H7 (cell line): ENCODE measurements at places on chromosomes 5 and 9.
A peak's percentile ranks its signal among the peaks of the same experiment; 100 is the strongest.

DNA sequence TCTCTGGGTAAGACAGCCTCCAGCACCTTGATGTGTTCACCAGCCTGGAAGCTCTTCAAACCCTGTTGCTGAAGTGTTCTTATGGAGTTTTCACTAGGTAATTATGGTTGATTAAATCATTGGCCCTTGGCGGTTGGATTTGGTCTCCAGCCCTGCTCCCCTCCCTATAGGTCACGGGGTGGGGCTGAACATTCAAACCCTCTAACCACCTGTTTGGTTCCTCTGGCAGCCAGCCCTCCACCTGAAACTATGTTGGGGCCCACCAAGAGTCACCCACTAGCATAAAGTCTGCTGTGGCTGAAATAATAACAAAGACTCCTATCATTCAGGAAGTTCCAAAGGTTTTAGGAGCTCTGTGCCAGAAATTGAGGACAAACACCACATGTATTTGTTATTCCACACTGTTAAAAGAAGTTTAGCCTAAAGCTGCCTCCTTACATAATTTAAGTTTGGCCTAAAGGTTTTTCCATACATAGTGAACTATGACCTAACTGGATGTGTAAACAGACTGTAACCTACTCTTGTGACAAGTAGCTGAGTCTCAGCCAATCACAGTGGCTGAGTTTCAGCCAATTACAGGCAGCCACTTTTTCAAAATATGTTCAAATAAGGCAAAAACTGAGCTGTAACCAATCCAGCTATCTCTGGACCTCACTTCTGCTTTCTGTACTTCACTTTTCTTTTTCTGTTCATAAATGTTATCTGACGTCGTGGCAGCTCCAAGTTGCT, 34.8 kb downstream of the TMEM252 start:
- DNase-seq: no peak

GRCh38 chr5:78430866-78431265, 70.4 kb downstream of the SCAMP1 start:
- no peak for DNase-seq

- no peak for DNase-seq
Measured at GRCh38 chr9:112034216-112034611, 137.6 kb downstream of the UGCG start.

DNA sequence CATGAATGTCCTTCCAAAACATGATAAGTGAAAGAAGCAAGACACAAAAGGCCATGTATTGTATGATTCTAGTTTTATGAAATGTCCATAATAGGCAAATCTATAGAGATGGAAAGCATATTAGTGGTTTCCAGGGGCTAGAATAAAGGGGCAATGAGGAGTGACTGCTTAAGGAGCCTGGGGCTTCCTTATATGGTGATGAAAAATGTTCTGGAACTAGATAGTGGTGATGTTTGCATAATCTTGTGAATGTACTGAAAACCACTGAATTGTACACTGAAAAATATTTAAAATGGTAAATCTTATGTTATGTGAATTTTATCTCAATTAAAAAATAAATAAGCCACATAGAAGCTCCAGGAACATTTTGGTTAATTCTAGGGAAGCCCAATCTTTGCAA, 144.4 kb upstream of the ANKRD55 start:
- no peak for DNase-seq

GRCh38 chr9:96394832-96395496, 11.5 kb upstream of the SLC35D2 start:
- peak; percentile 47 for DNase-seq

- peak; percentile 54 for DNase-seq
Measured at GRCh38 chr9:128214571-128215490, 11.7 kb downstream of the DNM1 start.

DNA sequence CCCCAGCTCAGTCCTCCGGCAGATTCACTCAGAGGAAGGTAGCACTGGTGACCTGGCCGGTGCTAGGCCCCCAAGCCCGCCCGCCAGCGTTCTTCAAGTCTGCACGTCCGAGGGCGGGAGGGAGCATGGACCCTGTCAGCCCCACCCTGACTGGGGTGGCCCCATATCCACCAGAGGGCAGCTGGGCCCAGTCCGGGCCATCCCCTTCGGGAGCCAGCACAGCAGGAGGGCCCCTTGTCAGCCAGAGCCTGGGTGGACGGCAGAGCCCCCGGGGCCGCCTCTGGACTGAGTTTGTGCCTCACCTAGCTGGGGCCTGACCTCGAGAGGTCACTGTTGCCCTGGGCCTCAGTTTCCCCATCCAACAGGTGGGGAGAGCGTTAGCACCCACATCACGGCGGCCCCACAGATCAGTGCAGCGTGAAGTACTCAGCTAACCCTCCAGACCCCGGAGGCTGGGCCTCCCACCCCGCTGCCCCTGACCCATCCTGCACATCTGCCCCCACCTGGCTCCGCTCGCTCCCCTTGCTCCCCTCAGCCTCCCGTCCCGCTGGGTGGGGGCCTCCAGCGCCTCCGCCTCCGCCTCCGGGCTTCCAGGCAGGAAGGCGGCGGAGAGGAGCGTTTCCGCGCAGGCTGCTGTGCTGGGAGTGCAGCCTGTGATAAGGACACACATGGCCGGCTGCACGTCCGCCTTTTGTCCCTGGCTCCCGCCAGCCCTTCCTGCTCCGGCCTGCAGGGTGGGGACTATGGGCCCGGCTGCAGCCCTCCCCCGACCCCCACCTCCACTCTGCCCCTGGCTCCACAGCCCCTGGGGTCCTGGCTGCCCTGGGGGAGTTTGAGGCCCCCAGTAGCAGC, 16.6 kb upstream of the EGFL7 start:
- no peak for DNase-seq

DNA sequence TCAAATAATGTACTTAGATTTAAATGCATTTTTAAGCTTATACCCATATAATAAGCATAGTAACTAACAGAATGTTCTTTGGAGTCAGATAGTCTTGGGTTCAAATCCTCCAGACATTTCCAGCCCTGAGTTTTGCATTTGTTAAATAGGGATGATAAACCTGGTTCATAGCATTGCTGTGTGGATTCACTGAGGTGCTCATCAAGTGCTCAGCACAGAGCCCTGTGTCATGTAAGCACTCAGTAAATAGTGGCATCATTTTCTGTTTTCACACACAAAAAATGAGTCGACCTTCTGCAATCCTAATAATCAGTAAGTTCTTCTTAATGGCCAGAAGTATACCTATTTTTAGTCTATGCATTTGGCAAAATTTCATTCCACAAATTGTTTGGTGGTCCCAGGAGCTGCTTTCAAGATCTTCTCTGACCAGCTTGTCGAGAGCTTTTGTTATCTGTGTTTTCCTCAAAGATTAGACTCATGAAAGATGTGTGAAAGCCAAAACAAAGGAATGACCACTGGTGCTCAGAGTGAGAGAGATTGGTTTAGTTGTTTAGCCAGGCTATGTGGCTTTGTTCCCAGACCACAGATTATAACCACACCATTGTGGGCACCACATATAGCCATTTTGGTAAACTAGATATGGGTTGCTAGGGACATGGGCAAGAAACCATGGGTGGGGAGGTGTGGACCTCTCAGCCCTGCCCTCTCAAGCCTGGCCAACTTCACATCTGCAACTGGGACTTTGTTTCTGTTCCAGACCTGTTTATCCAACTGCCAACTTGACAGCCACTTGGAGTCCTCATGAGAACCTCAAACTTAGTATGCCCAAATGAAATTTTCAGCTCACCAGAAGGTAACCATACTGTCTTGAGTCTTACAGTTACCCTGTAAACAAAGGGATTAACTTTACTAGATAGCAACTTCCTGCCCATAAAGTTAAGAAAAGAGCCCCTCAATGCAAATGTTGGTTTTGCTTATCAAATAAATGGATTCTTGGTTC, 45.0 kb downstream of the DOCK8 start:
- no peak for DNase-seq

GRCh38 chr9:69347607-69348006, 22.6 kb downstream of the ENTREP1 start:
- no peak for DNase-seq

DNA sequence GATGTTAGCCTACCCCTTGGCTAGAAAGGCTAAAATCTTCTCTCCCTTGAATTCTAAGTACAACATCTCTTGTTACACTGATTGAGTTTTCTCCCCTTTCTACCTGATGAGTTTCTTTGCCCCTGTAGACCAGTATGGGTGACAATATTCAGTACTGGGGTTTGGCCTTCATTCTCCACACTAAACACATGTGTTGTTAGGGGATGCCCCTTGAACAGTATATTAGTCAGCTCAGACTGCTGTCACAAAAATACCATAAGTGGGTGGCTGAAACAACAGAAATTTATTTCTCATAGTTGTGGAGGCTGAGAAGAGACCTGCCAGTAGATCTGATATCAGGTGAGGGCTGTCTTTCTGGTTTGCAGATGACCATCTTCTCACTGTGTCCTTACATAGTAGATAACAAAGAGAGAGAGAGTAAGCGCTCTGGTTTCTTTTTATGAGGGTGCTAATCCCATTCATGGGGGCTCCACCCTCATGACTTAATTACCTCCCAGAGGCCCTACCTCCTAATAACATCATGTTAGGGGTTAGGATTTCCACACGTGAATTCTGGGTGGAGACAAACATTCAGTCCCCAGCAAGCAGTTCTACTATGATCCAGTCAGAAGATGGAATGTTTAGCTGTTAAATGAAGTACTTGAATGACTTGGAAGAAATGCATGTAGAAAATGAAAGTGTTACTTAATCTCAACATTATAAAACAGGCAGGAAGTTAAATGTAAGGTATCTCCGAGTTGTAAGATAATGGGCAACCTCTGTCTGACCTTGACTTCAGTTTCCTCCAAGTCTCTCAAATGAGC, 17.5 kb downstream of the VLDLR start:
- no peak for DNase-seq

DNA sequence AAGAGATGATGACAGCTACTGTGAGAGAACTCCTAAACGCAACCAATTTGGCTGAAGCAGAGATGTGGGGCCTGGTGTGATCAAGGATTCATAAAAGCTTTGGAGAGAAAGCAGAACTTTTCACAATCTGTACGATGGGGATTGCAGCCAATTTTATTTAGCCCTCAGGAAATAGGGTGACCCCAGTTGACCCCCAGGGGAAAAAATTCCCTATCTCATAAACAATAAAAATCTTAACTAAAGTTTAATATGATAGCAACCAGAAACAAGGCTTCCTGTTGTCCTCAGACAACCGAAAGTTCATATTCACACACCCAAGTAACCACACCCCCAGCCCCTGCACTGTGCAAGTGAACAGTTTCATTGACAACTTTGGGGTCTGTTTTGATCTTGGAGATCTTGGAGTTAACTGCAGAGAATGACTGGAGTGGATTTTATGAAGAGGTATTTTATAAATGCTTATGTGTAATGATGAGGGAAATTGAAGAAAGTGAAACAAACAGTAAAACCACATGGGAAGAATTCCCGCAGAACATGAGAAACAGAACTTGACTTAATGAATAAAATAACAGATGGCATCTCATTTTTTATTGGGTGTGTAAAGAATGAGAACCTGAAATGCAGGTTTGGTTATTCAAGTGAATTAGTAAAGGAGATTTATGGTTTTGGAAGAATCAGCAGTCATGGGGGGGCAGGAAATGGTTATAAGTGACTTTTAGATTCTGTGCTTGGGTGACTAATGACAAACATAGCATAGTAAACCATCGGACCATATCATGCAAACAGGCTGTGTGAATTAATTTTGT, 94.5 kb downstream of the PDE4D start:
- DNase-seq: no peak

- DNase-seq: no peak
Measured at GRCh38 chr5:142245786-142246185, 79.0 kb downstream of the SPRY4 start.

- no peak for DNase-seq
Measured at GRCh38 chr5:26761446-26761845, 276.9 kb downstream of the CDH9 start.

DNA sequence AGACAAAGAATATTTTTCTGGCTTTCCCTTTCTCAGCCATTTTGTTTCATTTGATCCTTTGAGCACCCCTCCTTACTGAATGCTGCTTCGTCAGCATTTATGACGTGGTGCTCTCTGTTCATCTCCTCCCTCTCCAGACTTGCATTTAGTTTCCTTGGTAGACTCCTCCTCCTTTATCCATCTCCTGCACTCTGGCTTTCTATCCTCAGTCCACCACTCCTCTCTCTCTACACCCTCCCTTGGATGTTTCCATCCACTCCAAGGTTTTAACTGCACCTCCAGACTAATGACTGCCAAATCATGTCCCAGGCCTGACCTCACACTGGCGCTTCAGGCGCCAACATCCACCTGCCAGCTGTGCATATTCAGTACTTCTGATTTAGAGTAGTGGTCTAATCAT, 245.4 kb downstream of the RAB3C start:
- no peak for DNase-seq

GRCh38 chr5:175120412-175120811, 323.6 kb downstream of the DRD1 start:
- no peak for DNase-seq

- DNase-seq: no peak
Measured at GRCh38 chr9:104027295-104027694, 66.8 kb upstream of the SMC2 start.

DNA sequence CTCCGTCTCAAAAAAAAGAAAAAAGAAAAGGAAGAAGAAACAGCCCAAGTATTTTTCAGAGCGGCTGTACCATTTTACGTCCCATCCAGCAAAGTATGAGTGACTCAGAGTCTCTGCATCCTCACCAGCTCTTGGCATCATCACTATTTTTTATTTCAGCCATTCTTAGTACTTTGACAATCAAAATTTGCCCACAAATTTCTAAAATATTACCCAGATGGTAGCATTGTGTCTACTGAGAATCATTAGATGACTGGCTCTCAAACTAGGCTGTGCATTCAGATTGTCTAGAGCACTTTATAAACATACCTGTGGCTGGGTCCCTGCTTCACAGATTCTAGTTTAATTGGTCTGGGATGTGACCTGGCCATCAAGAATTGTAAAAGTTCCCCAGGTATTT, 21.6 kb upstream of the MELK start:
- DNase-seq: no peak

DNA sequence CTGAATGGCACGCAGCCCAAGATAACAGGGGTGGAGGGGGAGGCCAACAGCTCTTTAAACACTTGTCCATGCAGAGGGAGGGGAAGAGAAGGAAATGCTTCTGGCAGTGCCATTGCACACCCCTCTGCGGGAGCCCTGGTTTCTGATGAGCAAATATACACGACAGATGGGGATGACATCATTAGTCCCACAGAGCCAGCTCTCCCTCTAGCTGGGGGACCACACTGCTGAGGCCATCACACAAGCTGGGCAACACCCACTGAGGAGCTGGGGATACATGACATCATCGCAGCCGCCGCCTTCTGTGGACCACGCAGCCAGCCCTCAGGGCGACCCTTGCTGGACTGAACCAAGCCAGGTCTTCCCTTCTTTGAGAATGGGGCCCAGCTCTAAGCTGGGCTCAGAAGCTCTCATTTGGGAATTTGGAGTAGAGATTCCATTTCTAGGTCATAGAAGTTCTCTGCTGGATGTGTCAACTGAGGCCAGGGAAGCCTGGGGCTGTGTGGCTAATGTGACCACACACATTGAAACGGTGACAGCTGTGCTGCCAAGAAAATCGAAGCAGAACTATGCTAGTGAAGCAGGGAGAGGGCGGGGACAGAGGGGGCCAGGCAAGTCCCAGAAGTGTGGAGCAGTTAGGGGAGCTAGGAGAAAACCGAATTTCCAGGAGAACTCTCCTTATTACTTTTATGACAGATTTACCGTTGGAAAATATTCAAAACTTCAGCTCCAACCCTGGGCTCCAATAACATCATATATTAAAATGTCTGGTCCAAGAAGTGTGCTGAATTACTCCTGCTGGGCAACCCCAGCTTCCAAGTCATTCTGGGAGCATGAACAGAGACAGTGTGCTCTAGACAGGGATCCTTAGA, 79.5 kb downstream of the PRRT1B start:
- no peak for DNase-seq
